ENCODE measurements at places on chromosomes 11 and 22.

DNA sequence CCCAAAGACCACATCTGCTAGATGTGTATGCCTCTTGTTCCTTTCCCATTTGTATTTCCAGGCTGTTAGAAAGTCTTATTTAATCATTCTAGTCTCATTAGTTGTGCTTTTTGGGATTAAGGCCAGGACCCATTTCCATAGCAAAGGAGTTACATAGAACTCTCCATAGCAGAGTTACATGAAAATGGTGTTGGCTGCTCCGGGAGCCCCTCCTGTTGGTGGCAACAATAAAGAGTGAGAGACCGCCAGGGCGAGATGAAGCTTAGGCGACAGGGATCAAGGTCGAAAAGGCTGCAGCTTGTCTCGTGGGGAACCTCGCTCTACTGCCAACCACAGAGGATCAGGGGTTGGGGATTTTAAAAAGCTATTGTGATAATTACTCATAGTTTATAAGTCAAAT, 58.3 kb downstream of the GRIK4 start:
- DNase-seq: no peak

GRCh38 chr11:67117672-67118180, 1.3 kb upstream of the KDM2A start:
- DNase-seq: no peak

DNA sequence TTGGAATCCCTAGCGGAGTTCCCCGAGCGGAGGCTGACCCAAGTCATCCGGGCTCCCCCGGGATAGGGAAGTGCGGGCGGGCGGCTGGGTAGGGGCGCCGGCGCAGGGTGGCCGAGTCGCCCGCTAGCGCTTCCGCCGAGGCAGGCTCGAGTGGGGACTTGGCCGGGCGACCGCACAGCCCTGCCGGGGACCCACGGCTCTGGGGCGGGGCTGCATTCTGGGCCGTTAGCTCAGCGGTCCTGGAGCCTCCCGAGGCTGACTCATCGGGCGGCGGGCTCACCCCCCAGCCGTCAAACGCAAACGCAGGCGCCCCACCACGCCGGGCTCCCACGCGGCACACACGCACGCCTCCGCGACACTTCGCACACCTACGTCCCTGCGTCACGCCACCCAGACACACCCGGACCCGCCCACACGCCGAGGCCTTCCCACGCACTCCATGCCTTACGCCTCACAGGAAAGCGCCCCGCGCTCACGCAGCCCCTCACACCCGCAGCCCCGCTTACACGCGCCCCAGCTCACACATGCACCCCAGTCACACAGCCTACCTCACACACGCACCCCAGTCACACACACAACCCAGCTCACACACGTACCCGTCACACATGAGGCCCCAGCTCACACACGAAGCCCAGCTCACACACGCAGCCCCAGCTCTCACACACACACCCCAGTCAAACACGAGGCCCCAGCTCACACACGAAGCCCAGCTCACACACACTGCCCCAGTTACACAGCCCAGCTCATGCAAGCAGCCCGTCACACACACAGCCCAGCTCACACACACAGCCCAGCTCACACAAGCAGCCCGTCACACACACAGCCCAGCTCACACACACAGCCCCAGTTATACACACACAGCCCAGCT, 1.2 kb downstream of the PHLDB1 start:
- DNase-seq: no peak

DNA sequence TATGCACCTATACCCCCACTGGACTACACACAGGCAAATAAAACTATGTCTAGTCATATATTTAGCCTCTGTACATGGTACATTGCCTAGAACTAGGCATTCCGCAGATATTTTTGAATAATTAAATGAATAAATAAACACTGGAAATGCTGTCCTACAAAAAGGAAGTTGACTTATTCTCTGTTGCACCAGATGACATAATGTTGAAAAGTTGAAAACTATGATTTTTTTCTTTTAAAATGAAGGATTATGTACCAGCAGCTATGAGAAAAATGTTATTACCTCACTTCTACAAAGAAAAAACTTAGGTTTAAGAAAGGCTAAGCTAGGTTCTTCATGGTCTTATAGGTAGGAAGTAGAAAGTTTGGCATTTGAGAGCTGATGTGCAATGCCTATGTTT, 856.6 kb downstream of the METTL15 start:
- DNase-seq: no peak

GRCh38 chr11:74248469-74248868, 63.0 kb downstream of the P4HA3 start:
- no peak for DNase-seq

DNA sequence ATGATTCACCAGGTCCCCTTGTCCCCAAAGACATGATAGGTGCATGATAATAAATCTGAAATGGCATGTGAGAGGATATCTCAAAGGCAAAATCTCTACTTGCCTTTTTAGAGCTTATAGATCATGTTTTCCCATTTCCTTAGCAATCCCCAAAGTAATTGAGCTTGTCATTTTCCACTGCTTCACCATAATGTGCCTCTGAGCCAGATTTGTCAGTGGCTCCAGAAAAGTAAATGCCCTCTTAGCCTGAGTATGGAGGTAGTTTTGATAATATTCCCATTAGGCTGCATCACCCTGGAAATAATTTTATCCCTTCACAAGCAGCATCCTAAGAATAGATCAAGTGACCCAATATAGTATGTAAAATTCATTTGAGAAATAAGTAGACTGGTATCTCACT, 36.7 kb upstream of the ADSL start:
- DNase-seq: no peak

DNA sequence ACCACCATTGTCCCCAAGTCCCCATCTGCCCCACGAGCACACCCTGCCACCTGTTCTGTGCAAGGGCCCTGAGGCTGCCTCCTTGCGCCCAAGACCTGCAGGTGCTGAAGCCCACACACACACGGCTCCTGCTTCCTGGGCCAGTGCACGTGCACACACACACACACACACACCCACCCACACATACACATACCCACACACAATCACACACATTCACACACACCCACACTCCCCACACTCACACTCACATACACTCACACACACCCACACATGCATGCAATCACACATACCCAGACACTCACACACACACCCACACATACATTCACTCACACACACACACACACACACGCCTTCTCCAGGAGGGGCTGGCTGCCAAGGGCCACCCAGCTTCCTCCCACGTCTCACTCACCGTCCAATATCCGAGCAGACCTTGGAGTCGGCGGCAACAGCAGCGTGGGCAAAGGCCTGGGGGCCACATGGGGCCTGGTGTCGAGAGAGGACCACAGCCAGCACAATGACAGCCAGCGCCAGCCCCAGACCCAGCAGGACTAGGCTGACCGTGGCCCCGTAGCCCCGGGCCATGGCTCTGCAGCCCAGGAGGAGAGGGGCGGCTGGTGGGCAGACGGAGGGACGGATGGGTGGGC, 616 bp downstream of the GGT5 start:
- no peak for DNase-seq

- no peak for DNase-seq
These were observed 33.0 kb downstream of the LRRC10B start for GRCh38 chr11:61541598-61541997.

DNA sequence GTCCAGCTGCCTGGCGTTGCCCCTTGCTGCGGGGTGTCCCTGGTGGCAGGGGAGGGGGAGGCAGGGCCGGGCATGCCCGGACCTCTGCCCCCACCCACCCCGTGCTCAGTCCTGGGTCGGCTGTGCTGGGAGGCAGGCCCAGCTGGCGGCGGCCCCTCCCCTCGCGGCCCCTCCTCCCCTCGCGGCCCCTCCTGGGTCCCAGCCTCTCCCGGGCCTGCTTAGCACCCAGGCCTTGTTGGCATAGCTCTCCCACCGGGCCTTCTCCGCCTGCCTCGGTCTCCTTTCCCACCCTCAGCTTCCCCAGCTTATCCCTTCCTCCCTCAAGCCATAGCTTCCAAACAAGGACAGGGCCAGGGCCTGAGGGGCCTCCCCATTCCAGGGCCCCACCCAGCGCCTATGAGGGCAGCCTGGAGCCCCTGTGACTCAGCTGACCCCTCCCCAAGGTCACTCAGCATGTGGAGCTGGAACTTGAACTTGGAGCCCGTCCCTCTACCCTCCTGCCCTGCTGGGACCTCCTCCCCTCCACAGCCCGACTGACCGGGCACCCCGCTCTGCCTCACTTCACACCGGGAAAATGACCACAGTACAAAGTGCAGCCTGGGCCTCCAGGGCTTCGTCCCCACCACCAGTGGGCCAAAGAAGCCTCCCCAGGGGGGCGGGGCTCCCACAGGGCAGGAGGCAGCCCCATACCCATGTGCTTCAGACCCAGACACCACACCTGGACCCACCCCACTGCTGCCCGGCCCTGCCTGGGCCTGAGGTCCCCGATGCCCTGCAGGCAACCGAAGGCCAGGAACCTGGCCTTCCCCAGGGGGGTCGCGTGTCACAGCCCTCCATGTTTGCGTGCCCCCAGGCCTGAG, 1.2 kb downstream of the EPS8L2 start:
- DNase-seq: no peak

DNA sequence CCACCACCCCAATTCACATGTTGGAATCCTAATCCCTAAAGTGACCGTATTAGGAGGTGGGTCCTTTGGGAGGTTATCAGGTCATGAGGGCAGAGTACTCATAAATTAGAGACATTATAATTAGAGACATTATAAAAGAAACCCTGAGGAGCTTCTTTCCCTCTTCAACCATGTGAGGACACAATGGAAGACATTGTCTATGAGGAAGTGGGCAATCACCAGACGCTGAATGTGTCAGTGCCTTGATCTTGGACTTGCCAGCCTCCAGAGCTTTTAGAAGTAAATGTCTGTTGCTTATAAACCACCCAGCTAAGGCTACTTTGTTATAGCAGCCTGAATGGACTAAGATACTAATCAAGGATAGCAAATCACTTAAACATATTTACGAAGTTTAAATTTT, 14.8 kb downstream of the GAB2 start:
- no peak for DNase-seq

- DNase-seq: no peak
These were observed 14.1 kb downstream of the SPATA19 start for GRCh38 chr11:133830931-133831907.

DNA sequence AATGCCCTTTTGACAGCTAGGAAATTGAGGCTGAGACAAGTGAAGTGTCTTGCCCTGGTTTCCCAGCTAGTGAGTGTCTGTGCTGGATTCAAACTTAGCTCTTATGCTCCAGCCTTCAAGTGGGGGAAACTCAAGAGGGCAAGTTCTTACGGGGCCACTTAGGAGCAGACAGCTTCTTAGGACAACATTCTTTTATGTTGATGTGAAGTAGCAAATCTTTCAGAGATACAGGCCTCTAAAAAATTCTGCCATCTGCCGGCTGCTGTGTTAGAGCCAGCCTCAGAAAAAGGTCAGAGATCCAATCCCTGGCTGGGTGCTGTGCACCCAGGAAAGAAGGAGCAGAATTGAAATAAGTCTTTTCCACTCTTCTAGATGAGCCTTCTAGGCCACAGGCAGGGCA, 26.6 kb downstream of the TIMP3 start:
- no peak for DNase-seq

DNA sequence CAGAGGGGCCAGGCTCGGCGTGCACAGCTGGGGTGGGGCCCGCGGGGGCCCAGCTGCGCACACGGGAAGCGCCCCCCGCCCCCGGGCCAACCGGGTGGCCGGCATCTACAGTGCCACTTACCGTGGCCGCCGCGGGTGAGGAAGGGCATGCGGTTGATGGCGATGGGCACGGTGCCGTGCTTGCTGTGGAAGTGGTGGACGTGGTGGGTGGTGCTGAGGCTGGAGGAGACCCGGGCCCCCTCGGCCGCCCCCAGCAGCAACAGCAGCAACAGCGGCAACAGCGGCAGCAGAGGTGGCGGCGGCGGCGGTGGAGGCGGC, 51.4 kb downstream of the SLC22A12 start:
- no peak for DNase-seq

GRCh38 chr11:16310943-16311342, 45.4 kb downstream of the SOX6 start:
- no peak for DNase-seq

DNA sequence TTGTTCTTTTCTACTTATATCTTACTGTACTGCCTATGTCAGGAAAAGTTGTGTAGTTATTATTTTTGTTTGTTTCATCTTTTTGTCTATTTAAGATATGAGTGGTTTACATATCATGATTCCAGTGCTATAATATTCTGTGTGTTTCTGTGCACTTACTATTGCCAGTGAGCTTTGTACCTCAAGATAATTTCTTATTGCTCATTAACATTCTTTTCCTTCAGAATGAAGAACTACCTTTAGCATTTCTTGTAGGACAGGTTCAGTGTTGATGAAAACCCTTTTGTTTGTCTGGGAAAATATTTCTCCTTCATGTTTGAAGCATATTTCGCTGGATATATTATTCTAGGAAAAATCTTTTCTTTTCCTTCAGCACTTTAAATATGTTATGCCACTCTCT, 452.7 kb upstream of the FAT3 start:
- DNase-seq: no peak

DNA sequence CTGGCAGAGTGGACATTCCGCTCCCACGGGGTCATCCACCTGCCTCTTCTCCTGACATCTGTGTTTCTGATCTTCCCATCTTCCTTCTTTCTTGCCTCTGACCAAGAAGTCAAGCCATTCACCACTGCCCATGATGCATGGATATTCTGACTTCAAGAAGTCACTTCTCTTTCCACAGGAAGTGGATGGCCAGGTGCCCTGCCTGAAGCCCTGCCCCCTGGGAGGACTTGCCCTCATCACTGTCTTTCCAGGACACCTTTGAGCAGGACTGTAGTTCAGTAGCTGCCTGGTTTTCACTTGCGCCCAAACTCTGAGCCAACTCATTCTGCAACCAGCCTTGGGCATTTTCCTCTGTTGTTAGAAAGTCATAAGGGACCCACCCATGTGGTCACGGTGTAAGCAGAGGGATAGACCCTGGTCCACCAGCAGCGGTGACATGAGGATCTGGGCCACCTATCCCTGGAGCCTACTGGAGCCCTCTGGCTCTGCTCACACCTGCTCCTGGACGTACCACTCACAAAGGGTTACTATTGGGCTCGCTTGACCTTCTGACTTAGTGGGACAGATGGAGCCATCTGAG, 6.9 kb downstream of the CYTH4 start:
- DNase-seq: no peak

All from left kidney (tissue), 8 donors.